Retina (tissue), 1 donor: ENCODE measurements at places on chromosomes 6 and 20.

- no peak for DNase-seq
Observed at GRCh38 chr20:1671891-1672669, 14.5 kb upstream of the SIRPG start.

DNA sequence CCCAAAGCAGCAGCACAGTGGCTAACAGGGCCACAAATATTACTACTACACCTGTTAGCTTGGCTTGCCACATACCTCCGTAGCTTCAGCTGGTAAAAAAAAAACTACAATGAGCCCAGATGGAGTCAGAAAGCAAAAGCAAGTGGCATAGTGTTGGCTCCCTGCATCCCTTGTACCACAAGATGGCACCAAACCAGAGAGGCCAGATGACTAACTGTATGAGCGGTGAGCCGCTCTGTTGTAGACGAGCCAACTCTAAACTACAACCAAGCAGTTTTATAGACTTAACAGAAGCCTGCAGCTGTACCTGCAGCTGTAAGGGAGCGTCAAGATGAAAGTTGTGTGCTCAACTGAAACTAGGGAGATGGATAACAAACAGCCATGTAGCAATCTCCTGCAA, 84.5 kb upstream of the MCHR2 start:
- no peak for DNase-seq

DNA sequence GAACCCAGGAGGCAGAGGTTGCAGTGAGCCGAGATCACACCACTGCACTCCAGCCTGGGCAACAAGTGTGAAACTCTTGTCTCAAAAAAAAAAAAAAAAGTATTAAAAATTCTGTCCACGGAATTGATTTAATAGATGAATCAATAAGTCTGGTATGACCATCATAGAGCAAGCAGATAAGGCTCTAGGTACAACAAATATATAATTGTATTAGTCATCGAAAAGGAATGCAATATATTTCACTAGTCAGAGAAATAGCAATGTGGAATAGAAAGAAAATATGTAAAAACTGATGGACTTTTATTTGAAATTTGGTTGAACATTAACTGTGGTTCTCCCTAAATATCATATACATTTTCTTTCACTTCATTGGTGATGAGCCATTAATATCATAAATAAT, 476.8 kb upstream of the AGPAT4 start:
- DNase-seq = no peak

DNA sequence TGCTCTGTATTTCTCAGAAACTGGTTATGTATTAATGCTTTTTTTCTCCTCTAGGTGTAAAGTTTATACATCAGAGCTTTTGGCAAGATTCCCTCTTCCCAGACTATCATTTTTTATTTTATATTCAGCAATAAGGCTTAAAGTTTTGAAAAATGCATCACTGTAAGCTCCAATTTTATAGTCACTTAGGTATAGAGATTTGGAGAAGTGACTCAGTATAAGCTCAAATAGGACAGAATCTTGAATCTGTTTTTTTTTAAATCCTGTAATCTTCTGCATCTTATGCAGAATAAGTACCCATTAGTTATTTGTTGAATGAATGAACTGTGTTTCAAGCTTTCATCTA, 1.0 kb downstream of the NCOA7 start:
- no peak for DNase-seq

- DNase-seq = no peak
Observed at GRCh38 chr20:54148947-54149764, 24.6 kb downstream of the CYP24A1 start.

- no peak for DNase-seq
Observed at GRCh38 chr20:62222266-62222850, 2.3 kb upstream of the HRH3 start.

- no peak for DNase-seq
Observed at GRCh38 chr20:50092436-50092835, 20.5 kb downstream of the UBE2V1 start.

GRCh38 chr20:50694379-50695134, 3.2 kb upstream of the RIPOR3 start:
- DNase-seq = no peak

GRCh38 chr6:144104898-144105487, 9.6 kb upstream of the SF3B5 start:
- DNase-seq = peak; percentile 37

- DNase-seq = no peak
Observed at GRCh38 chr6:75220357-75220756, 14.5 kb upstream of the COL12A1 start.

- no peak for DNase-seq
Observed at GRCh38 chr6:166778046-166778445, 151.0 kb upstream of the RPS6KA2 start.

- DNase-seq = no peak
Observed at GRCh38 chr6:41976794-41977484, 35.3 kb upstream of the CCND3 start.

- no peak for DNase-seq
Observed at GRCh38 chr6:103707596-103708325, 1152.0 kb downstream of the HACE1 start.

- no peak for DNase-seq
Observed at GRCh38 chr6:96499781-96500180, 21.8 kb upstream of the UFL1 start.

GRCh38 chr6:44733126-44733525, 345.6 kb downstream of the CDC5L start:
- no peak for DNase-seq

GRCh38 chr20:2195614-2196013, 94.0 kb downstream of the STK35 start:
- no peak for DNase-seq

DNA sequence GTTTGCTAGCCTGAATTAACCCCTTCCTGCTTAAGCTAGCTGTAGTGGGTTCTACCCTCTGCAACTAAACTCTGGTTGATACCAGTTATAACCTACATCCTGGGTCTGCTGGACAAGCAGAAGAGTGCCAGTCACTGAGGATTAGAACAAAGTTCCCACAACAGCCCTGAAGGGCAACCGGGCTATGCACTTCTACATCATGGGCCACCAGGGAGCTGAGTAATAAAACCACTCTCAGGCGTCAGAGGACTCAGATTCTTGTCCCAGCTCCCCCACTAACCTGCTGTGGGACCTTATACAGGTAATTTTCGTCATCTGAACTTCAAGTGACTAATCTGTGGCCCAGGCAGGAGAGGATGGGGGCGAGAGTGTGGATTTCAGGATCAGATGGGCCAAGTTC, 56.8 kb downstream of the EYA2 start:
- no peak for DNase-seq
